ENCODE measurements at places on chromosomes 4 and X.
A peak's percentile ranks its signal among the peaks of the same experiment; 100 is the strongest.

GRCh38 chrX:113260474-113260873 lies 419.8 kb upstream of the AMOT start:
- no peak for DNase-seq

DNA sequence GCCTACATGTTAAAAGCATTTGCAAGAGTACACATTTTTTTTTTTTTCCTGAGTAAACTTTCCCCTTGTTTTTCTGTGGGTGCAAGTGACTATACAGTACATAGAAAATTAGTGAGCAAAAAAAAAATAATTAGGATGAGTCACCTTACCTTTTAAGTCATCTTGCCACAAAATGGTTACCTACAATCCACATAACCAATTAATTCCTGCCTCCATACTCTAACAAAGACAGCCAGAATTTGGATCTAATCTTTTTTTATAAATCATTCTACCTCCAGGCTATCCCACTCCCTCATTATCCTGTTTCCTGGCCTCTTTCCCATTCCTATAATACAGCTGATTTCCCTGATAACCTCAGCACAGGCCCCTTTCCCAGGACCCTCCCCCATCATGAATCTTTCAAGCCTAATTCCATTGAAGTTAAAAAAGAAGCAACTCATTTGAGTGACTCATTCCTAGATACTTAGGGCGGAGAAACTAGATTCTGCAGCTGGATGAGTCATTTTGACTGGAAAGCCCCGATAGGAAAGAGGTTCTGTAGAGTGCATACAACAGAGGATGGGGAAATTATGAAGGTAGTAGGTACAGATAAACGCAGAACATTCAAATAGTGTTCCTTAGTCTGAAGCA lies 128.2 kb downstream of the C4orf51 start:
- no peak for DNase-seq

- no peak for DNase-seq
These were observed 665.7 kb upstream of the ACTRT1 start for GRCh38 chrX:128717635-128718578.

GRCh38 chrX:143837010-143837843 lies 46.6 kb upstream of the UBE2NL start:
- no peak for DNase-seq

DNA sequence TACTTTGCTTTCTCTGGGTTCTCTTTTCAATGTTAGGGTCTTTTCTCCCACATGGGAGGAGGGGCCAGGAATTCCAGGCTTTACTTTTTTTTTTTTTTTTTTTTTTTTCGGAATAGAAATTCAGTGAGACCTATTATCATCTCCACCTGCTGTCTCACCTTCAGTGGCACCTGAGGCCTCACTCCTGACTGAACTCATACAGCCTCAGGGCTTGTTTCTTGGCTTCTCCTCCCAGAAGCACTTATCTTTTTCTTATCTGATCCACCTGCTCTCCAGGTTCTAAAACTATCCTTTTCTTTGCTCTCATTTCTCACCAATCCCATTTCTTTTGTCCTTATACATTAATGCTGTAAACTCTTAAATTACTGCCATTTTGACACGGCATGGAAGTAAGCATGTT lies 117.3 kb upstream of the PPP3CA start:
- DNase-seq, result no peak

DNA sequence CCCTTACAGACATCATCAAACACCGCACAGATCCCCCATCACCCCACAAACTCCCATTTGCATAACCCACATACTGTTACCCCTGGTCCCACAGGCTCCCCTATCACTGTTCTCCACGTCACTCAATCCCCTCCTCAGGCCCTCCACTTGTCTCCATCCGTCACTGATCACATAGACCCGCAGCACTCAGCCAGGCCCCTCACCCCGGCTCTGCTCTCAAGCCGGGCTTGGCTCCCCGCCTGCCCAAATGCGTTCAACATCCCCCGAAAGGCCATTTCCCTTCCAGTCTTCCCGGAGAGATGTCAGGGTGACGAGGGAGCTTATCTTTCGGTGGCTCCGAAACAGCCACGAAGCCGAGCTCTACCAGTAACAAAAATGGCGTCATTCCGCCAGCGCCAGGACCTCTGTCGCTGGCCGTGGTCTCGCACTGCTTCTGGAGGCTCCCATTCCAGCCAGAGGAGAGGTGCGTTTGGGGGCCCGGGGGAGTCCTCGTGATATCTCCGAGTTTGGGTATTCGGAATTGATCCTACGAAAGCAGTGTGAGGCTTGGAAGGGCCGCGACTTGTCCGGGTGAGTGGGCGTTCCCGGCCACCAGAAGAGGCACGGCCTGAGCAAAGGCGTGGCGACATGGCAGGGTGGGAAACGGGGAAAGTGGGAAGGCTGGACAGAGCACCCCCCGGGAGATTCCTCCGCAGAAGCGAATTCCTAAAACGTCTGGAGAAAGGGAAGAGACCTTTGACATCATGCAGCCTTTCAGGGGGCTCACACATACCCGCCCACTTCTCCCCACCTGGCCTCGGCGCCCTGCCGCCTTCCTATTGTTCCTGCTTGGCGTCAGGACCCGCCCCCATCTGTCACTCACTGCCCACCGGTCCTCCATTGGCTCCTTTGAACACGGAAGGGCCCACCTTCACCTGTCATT lies at the start of gene ZNF630:
Gene ZNF630, minus strand, starts transcription at position 577 of the 922 bp plus-strand sequence. CDS start 4,754 bp downstream, outside the sequence.
- DNase-seq, result peak; percentile 53

GRCh38 chrX:37820646-37821045 lies 26.7 kb downstream of the DYNLT3 start:
- no peak for DNase-seq

DNA sequence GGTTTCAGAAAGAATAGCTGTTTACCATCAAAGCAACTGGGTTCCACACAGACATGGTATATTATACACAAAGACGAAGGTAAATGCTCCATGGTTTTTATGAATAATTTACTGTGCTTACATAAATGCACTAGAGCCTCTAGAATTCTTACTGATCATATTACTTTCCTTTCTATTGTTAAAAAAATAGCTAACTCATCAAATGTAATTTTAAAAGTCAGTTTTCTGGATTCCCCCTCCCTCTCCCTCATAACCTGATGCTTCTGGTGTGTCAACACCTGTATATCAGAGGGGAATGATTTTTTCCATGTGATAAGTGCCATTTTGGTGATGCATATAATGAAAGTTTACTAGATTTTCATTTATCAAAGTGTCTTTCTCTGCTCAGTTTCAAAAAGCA lies 31.1 kb upstream of the LEF1 start:
- DNase-seq, result no peak

DNA sequence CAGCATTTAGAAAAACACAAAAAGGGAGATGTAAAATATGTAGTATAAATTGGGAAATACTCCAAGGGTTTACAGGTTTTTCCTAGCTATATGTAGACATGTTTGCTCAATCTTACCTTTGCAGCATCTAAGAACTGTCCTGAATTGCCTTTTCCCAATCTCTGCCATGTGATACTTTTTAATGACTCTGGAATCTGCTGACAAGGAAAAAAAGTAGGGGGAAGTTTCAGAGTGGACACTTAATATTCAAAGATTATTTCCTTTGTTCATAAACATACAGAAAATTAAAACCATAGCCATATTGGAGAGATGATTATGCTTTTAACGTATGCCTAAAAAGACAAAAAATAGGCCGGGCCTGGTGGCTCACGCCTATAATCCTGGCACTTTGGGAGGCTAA lies 41.4 kb downstream of the ABCB7 start:
- DNase-seq, result no peak

DNA sequence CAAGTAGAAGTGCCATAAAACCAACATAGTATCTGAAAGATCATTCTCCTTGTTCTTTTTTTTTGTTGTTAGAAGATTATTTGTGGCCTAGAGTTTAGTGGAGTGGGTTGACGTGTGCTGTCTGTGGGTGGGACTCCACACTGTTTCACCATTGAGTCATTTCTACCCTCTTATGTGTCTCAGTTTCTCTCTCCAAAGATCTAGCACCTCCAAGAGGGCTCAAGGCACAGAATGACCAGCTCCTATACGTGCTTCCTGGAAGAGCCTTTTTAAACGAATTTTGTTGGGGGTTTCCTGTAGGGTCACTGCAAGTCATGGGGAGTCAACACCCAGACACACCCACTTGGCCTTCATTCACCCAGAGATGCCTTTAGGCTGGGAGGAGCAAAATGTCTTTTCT lies 150.1 kb downstream of the KLF8 start:
- no peak for DNase-seq

DNA sequence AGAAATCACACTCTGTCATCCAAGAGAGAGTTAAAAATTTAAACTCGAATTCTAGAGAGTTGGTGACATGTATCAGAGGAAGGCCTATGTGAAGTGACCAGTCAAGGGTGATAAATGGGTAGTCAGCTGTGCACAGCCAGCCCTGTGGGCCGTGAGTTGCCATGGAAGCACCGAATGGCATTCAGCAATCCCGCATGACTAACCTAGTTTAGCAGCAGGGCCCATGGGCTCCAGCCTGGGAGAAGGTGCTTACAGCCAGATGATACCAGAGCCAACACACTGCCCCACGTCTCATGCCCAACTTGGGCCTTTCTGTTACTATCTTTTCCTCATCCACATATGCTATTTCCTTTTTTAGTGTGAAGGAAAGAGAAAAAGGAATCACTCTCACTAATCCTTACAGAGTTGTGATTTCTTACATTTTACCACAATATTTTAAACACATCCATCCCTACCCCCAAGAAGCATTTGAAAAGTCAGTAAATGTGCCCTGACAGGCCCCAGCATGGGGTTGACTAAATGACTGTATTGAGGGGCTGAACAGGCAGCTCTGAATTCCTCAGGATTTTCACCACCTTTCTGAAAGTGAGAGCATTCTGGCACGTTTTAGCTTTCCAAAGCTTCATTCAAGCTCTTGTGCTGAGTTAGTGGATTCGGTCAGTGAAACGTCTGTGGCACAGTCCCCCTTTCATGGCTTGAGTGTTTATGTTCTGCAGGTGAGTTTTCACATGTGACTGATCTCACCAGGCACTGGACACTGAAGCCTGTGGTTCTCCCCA lies 104.2 kb downstream of the AFF1 start:
- DNase-seq, result no peak

DNA sequence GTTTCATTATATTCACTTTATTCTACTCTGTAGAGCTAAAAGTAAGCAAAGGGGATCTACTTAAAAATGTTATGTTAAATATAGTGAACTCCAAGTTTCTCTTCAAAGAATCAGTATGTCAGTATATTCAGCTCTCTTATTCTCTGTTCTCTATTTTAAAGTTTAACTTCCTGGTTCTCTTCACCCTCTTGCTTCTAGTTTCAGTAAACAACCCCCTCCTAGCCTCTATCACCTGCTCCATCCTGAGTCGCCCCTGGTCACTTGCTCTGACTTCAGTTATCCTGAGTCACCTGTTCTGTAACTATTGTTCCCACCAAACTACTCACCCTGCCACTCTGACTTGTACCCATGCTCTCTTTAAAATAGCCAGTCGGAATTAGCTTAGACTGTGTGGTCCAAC lies 180.9 kb upstream of the AADAT start:
- DNase-seq, result no peak

GRCh38 chr4:142463206-142463605 lies 382.9 kb downstream of the INPP4B start:
- no peak for DNase-seq

GRCh38 chr4:180434131-180434895 lies 1808.9 kb upstream of the TENM3 start:
- no peak for DNase-seq

- DNase-seq, result no peak
These were observed 816.4 kb upstream of the FRG1 start for GRCh38 chr4:189124149-189124758.

GRCh38 chr4:165906272-165906671 lies 33.2 kb downstream of the TLL1 start:
- DNase-seq, result no peak

- no peak for DNase-seq
These were observed 14.1 kb upstream of the CYTL1 start for GRCh38 chr4:5033281-5033841.

GRCh38 chr4:162059656-162060055 lies 104.1 kb downstream of the FSTL5 start:
- DNase-seq, result no peak

DNA sequence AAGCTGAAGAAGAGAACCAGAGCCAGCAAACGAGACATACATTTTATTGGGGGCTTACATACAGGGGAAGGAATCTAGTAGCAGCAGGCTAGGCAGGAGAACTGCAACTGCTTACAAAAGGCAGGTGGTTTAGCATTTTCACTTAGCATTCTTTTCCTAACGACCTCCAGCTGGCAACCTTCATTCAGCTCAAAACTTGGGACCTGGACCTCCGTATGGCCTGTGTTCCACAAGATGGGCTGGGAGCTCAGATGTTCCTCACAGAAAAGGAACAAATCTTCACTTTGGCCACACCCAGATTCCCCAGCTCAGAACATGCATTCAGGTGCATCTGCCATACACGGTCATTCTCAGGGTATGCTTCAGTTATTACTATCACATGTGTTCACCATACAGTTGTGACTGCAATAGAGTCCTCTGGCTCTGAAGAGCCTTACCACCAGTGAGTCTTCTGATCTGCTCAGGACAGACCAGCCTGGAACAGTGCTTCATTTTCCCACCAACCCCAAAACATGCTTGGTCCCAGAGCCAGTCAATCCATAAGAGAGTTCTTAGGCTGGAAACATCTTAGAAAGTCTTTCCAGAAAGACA lies 29.6 kb upstream of the AP1AR start:
- DNase-seq, result no peak

GRCh38 chr4:55926610-55927009 lies 22.1 kb upstream of the CEP135 start:
- DNase-seq, result no peak

- DNase-seq, result no peak
These were observed 82.8 kb upstream of the CTSO start for GRCh38 chr4:156036496-156036895.

DNA sequence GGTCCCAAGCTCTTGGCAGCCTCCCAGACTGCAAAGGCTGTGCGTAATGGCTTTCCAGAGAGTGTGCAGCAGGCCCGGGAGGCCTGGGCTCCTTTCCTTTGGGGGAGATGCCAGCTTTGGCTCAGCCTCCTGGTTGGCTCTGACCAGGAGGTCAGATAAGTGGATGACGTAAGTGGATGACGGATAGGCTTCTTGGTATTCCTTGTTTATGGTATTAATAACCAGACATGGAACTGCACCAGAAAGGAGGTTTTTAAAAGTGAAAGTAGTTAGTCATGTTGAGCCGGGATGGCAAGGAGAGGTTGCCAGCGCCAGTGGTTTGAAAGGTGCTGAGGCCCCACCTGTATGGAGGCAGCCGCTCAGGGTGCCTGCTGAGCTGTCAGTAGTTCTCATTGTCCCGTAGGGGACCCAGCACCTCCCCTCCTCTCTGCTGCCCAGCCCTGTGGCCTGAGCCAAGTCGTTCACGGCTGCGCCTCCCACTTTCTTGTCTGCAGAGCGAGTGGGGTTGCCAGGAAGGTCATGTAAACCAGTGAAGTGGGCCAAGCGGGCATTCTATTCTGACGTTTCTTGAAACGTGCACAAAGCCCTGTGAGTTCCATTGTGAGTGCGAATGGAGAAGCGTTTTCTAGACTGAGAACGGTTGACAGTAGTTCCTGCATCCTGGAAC lies 28.7 kb upstream of the STOX2 start:
- DNase-seq, result no peak

GRCh38 chrX:10341309-10341708 lies 184.5 kb downstream of the CLCN4 start:
- DNase-seq, result no peak

DNA sequence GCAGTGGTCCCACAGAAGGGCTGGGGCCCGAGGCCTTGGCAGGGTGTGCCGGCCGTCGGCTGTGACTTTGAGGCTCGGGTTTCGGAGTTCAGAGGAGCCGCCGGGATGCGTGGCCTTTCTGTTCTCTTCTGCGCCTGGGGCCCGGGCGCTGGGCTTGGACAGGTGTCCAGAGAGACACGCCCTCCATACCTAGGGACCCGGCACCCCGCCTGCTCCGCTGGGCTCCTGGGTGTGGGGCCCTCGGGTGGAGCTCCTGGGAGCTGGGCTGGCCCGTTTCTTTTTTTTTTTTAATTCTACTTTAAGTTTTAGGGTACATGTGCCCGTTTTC lies 11.3 kb downstream of the FGFRL1 start:
- DNase-seq, result no peak

GRCh38 chrX:125627676-125628075 lies 308.0 kb downstream of the TEX13C start:
- DNase-seq, result no peak
